ENCODE measurements at places on chromosomes 16 and 17.

DNA sequence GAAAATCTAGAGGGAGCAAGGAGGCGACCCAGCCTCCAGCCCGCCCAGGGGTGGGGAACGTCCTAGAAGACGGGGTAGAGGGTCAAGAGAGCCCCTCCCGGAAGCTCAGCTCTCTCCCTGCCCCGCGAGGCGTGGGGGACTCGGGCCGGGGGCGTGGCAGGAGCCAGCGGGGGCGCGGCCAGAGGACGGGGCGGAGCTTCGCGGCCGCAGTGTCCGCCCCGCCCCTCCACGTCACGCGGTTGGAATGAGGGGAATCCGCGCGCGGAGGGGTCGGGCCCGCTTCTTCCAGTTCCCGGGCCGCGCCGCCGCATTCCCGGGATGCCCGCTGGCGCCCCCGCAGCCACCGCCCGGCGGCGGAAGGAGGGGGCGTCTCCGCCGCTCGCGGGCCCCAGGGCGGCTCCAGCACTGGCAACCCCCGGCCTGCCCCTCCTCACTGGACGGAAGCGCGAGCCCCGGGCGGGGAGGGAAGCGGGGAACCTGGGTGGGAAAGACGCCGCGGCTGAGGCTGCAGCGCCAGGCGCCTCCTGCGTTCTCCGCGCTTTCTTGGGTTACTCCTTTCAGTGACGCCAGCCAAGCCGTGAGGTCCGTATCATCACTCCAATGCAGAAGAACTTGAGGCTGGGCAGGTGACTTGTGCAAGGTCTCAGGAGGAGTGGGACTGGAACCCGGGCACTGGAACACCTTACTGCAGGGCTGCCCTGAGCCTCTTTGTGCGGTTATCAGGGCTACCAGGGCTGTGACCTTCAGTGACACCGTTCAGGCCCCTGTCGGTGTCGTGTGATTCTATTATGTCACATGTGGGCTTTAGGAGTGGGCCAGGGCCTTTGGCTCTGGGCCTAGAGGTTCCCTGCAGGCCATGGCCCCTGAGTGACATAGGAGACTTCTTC is 4.3 kb downstream of the MYO1C start:
- DNase-seq: peak; percentile 79

DNA sequence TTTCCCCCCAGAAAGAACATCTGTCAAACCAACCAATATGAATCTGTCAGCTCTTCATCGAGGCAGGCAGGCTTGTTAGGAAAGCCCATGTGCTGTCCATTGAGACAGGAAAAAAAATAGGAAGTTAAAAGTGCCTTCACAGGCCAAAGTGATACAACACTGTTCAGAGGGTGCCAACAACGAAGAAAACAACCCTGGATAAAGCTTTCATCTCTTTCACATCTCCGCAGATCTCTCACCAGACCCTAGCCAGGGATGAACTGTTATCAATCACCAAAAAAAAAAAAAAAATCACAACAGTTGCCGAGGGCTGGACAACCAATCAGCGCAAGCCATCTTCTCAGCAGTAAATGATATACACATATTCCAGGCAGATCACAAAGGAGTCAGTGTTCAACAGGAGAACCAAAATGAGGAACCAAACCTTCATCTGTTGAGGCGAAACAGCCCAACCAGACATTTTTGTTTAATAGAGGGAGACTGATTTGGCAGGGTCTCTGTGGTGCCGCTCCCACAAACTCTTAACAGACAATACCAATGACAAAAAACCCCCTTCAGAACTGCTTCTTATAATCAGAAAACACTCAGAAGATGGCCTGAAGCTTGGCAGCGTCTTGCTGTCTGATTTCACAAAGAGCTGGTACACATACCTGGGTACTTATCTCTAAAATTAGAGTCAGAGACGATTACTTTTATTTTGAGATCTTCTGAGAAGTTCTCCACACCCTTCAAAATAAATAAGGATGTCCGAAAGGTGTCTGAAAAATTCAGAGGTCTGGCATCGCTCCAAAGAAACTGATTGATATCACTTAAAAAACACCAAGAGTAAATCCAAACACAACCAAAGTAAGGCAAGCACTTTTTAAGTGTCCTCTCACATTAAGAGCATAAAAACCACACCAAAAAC is 1.8 kb downstream of the MAP3K14 start:
- no peak for DNase-seq

DNA sequence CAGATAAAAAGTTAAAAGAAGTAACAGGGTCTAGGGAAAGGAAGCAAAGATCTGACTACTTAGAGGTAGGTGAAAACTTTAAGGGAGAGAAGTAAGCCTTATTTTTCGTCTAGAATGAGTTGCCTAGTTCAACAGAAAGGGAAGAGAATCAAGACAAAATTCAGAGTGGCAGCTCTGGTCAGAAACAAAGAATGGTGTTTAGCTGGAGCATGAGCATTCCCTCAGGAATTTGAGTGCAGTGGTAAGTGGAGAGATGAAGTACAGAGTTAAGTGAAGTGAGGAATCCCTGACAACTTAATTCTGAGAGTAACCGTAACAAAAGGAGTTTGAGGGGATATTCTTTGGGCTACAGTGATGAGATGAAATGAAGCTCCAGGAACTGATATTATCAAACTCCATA is 11.5 kb downstream of the SMG6 start:
- no peak for DNase-seq

GRCh38 chr16:89156740-89157645 is 14.6 kb upstream of the CDH15 start:
- no peak for DNase-seq

DNA sequence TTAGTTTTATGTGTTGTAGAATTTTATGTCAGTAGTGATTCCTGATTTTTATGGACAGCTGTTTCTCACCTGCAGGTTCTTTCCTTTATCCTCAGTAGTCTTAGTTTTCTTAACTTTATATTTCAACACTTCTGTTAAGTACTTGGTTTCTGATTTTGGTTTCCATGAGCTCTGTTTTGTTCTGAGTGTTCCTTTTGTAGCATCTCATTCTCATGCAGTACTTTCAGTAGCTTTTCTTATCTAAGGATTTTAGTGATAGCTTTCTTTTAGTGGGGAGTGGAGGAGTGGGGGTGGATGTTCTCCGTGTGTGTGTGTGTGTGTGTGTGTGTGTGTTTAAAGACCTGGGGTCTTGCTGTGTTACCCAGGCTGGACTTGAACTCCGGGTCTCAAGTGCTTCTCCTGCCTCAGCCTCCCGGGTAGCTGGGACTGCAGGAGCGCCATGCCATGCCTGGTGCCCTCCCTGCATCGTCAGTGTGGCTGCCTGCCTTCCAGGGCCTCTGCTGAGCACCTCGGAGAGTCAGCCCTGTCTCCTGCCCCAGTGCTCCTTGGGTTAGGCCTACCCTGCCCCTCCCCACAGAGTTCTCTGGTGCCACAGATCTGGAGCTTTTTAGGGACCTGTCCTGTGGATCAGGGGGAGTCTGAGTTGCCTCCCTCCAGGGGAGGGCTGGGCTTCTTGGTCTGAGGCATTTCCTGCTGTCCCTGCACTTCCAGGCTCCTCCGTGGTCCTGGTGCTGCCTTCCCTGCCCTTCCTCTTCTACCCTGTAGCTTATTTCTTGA is 4.3 kb upstream of the ZNF750 start:
- no peak for DNase-seq

DNA sequence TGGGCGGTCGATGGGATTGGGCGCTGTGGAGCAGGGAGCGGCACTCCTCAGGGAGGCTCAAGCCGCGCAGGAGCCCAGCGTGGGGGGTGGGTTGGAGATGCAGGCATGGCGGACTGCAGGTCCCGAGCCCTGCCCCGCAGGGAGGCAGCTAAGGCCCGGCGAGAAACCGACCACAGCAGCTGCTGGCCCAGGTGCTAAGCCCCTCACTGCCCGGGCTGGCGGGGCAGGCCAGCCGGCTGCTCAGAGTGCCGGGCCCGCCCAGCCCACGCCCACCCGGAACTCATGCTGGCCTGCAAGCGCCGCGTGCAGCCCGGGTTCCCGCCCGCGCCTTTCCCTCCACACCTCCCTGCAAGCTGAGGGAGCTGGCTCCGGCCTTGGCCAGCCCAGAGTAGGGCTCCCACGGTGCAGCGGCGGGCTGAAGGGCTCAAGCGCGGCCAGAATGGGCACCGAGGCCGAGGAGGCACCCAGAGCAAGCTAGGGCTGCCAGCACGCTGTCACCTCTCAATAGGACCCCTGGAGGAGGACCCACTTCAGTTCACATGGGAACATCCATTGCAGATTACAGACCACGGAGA is 20.5 kb upstream of the METTL16 start:
- no peak for DNase-seq

DNA sequence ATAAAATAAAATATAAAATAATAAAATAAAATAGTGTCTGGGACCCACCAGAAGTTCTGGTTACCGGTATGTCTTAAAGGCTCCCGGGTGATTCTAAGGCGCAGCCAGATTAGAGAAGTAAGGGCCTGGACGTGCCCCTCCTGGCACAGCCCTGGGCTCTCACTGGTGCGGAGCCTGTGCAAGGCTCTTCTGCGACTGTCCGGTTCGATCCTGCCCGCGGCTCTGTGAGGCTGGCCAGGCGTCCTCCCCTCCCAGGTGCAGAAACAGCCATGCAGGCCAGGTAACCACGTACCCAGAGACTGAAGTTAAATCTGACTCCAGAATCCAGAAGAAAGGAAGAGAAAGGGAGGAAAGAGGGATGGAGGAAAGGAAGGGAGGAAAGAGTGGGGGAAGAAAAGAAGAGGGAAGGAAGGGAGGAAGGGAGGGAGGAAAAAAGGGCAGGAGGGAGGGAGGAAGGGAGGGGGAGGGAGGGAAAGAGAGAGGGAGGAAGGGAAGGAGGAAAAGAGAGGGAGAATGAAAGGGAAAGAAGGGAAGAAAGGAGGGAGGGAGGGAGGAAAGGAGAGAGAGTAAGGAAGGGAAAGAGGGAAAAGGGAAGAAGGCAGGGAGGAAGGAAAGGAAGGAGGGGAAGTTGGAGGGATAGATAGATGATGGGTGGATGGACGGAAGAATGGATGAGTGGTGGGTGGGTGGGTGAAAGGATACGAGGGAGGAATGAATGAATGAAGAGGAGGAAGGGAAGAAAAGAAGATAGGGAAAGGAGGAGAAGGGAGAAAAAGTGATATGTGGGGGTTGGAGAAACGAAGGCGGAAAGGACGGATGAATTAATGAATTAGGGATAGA is 42.3 kb downstream of the C16orf82 start:
- no peak for DNase-seq

DNA sequence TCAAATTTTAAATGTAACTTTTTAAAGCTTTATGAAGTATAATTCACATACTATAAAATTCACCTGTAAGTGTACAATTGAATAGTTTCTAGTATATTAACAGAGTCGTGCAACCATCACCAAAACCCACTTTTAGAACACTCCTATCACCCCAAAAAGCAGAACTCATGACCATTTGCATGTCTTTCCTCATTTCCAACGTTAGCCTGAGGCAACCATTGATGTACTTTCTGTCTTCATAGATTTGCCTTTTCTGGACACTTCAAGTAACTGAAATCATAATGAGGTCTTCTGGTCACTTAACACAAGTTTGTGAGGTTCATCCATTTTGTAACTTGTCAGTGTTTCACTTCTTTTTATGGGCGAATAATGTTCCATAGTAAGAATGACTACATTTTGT is 33.2 kb downstream of the METTL16 start:
- no peak for DNase-seq

DNA sequence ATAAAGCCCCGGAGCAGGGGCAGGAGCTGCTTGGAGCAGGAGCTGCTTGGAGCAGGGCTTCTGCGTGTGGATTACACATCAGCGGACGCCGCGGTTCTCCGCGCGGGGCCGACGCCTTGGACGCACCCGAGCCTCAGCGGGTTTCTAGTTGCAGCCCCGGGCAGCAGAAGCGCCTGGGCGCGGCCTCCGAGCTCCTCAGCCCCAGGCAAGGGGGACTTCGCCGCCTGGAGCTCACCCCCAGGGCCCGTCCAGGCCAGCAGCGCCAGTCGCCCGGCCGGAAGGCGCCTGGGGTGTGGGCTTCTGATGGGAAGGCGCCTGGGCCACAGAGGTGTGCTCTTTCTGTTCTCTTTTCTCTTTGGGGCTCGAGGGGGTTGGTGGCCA is 6.3 kb downstream of the FOXF1 start:
- DNase-seq: no peak

DNA sequence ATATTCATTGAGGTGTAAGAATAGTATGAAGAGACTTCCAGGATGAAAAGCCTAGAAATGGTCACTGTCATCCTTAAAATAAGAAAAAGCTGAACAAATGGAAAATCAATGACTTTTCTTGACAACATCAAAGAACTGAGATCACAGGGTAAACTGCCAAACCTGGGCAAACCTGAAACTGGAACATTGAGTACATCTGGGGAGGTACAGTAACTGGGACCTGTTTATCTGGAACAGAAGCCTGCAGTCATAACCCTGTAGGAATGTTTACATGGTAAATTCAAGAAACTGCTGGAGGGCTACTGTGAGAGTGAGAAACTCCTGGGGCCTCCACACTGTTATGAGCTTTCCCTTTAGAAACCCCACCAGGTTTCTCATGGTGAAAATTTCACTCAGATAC is 130.1 kb upstream of the PIRT start:
- no peak for DNase-seq

- no peak for DNase-seq
These were observed 73.4 kb downstream of the MRM3 start for GRCh38 chr17:855569-855968.

- DNase-seq: no peak
These were observed 32.2 kb downstream of the ABCA3 start for GRCh38 chr16:2308089-2308962.

DNA sequence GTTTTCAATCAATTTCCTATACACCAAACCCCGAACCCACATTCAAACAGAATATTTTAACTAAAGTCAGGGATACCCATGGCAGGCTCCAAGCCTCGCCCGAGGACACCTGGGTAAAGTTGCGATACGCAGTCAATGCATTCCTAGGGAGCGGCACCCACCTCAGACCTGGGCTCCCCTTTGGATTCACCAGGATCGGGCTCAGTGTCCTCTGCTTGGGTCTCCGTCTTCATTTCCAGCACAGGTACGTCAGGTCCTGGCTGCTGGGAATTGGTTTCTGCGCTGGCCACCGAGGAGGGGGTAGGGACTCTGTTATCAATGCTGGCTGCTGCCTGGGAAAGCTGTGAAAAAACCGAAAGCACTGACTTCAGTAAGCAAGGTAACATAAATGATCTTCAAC is 51.7 kb upstream of the TRAP1 start:
- no peak for DNase-seq

DNA sequence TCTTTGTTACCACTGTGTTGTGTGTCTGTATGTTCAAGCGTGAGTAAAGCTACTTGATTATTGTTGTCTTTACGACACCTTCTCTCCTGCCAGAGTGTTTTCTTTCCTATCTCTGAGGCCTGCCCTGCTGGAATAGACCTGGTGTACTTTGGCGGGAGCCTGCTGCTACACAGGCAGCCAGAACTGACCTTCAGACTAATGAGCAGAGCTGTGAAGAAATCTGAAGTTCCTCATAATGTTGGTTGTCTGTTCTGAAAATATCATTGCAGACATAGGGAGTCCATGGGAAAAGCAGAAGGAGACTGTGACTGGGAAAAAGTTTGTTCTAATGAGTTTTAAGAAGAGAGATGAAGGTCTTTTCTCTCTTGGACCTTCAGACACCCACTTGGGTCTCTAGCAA is 9.8 kb downstream of the RHOT1 start:
- DNase-seq: peak; percentile 59

All from HuH-7 (cell line).